ENCODE measurements at places on chromosomes 11 and 22.
A peak's percentile ranks its signal among the peaks of the same experiment; 100 is the strongest.

GRCh38 chr11:123072332-123072761 is 10.4 kb upstream of the HSPA8 start:
- no peak for DNase-seq

GRCh38 chr11:69309631-69310280 is 15.8 kb downstream of the MYEOV start:
- DNase-seq, result no peak

DNA sequence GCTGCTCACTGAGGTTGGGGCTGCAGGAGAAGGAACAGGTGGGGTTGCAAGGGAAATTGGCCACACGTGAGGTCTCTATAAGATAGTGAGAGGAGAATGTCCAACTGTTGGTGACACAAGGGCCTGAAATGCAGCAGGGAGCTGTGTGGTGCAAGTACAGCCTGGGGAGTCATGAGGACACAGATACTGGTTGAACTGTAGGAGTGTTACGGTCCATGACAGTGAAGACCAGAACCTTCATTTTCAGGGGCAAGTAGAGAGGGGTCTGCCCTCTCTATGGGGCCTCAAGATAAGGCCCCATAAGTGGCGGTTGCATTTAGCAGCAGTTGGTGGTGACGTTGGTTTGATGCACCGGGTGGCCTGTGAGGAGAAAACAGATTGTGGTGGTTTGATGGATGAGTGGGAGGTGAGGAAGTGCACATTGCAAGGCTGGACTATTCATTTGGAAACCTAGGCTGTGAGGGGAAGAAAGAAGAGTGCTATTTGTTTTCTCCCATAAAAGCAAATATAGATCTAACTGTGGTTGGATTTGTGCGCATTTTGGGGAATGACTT is 39.4 kb downstream of the MICAL2 start:
- DNase-seq, result peak; percentile 36

GRCh38 chr11:69157156-69157821 is 1.6 kb downstream of the SMIM38 start:
- peak; percentile 76 for DNase-seq

DNA sequence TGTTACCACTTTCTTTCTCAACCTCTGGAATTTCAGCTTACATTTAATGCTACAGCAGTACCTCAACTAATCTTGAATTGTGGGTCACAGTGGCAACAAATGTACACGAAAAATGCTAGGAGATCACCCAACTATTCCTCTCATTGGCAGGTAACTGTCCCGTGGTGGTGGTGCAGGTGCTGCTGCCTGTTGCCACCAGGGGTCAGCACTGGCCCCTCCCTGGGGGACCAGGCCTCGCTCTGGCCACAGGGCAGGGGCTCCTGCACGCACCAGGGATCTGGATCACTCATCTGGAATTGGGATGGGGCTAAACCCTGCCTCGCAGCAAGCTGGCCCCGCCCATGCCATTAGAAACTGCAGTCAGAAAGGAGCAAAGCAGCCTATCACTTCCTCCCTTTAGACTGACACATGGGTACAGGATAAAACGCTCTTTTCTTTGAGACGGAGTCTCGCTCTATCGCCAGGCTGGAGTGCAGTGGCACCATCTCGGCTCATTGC is 6.9 kb upstream of the POLDIP3 start:
- peak; percentile 32 for DNase-seq

DNA sequence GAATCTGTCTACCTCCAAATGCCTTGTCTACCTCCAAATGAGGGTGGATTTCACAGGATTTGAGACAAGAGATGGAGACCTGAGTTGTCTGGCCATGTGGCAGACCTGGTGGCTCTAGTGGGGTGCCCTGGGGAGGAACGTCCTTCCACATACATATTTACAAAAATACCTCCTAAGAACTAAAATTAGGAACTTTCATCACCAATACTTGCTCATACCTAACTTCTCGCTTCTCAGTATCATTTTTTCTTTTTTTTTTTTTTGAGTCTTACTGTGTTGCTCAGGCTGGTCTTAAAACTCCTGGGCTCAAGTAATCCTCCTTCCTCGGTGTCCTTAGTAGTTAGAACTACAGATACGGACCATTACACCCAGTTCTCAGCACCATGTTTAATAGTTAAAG is 117.9 kb downstream of the MED15 start:
- DNase-seq, result no peak

GRCh38 chr22:20106849-20107237 is 9.1 kb upstream of the RANBP1 start:
- DNase-seq, result no peak

DNA sequence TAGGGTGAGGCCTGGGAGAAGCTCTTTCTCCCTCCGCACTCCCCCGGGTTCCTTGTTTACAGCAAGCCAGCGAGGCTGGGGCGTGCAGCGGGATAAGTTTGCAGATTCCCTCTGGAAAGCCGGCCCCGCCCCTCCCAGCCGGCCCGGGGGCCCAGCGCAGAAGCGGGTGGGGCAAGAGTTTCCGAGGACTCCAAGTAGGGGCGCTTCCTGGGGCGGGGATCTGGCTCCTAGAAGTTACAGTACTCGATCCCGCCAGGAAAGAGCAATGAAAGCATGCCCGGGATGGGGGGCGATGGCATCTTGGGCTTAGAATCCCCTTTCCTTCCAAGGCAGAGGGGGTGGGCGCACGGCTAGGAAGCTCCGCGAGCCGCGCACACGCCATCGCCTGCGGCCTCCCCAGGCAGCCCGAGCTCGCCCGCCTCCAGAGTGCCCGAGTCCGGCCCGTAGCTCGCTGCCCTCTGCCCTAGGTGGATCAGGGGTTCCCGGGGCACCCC is 385 bp downstream of the TST start:
- DNase-seq, result peak; percentile 51

GRCh38 chr11:111540114-111540936 is at the start of gene LAYN:
Gene LAYN, plus strand, starts transcription at chr11:111540720. Its CDS starts 124 bp downstream, at chr11:111540844.
- DNase-seq, result no peak

DNA sequence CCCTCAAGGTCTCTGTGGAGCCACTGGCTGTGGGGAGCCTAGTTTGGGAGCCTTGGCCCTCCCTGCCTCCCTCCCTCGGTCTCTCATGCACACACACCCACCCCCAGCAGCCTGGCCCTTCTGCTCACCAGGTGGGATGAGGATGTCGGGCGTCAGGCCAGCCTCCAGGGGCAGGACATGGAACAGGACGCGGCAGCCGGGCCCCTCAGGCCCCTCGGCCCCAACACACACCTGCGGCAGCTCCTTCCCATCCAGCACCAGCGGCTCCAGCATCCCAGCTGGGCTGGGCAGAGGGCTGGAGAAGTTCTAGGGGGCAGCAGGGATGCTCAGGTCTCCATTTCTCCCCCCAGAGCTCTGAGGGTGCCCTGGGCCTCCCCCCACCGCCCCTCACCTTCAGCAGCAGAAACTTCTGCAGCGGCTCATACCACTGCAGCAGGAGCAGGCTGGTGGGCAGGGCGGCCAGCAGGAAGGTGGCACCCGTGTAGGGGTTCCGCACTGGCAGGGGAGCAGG is 11.2 kb downstream of the MAP4K2 start:
- DNase-seq, result no peak

DNA sequence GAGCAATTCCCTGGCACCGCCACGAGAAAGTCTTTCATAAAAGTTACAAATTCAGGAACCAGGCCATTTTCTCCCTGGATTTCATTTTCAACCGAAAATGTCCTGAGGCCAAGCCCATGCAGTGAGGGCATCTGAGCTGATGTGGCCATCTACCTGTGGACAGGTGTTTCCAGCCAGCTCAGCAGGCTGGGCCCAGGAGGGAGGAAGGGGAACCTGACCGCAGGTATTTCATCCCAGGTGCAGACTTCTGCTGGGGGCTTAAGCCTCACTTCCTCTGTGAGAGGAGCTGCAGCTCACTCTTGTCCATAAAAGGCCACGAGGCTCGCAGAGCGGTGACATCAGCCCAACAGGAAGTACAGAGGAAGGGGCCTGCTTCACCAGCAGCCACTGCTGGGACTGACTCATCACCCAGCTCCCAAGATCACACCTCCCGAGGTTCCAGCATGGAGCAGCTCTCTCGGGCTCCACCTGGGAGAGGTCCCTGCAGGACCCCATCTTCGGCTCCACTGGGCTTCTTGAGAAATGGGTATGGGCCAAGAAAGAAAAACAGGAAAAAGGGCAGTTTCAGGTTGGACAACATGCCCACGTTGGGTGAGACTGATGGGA is 56.4 kb downstream of the MYH9 start:
- DNase-seq, result no peak

- peak; percentile 40 for DNase-seq
Measured at GRCh38 chr11:34223021-34223813, 117.8 kb downstream of the NAT10 start.

DNA sequence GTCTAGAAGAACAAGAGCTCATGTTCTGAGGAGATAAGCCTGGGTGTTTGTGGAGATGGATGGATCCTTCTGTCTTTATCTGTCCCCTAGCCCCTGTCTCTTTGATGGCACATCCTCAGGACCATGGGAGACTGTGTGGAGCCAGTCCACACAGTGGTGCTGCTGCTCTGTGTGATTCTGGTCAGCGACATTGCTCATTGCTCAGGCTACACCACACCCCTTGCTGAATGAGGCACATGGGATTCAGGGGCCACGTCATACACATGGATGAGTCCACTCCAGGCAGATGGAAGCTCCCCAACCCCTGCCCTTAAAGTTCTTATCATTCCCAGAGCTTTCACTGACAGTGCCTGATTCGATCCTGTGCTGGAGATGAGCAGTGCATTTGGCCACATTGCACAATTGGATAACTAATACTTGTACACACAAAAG is 222.2 kb downstream of the NAV2 start:
- DNase-seq, result no peak

- no peak for DNase-seq
Measured at GRCh38 chr11:70510571-70510970, 112.2 kb downstream of the CTTN start.

DNA sequence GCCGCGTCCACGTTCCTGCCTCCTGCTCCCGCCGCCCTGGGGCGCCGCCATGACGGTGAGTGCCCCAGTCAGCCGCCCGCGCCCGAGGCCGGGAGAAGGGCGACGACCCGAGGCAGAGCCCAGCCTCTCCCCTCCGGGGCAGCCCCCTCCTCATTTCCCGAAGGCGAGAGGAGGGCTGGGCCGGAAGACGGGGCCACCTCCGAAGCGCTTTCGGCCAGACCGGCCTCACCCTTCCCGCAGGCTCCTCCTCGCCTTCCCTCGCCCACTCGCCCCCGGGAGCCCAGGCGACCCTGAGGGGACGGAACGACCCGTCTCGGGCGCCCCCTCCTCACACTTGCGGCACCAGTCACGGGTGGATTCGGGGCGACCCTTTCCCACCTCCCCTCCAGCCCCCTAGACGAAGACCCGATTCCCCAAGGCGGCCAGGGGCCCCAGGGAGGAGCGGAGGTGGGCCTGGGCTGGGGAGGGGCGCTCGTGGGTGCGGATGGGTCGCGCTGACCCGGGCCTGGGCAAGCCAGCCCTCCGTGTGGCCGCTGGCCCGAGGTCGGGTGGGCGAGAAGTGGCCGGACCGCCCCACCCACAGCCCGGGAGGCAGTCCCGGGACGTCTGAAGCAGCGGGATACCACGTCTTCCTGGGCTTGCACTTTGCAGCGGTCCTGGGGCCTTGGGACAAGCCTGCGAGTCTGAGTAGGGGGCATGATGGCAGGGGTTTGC is 49.7 kb downstream of the TRIOBP start:
- no peak for DNase-seq

DNA sequence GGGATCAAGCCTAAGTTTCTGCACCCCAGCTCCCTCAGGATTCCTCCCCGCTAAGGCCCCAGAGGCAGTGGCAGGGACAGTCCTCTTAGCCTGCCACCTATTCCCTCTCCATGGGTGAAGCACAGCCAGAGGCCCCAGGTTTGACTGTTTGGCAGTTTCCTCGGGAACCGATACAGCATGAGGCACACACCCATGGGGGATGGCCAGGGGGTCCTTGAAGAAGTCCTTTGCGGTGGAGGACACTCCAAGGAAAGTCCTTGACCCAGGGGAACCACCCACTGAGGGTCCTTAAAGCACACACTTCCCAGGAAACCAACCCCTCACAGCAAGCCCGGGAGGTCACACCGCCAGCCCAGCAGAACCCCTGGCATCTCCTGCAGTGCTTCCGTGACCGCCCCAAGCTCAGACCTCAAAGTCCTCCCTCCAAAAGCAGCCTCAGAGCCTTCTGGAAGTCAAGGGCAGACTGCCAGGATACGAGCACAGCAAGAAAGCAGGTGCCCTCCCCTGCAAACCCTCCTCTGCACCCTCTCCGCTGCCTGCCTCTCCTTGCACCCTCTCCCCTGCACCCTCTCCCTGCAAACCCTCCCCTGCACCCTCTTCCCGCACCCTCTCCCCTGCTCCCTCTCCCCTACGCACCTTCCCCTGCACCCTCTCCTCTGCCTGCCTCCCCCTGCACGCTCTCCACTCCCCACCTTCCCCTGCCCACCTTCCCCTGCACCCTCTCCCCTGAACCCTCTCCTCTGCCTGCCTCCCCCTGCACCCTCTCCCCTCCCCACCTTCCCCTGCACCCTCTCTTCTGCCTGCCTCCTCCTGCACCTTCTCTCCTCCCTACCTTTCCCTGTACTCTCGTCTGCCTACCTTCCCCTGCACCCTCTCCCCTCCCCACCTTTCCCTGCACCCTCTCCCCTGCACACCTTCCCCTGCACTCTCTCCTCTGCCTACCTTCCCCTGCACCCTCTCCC is 1.4 kb downstream of the SIGIRR start:
- no peak for DNase-seq

DNA sequence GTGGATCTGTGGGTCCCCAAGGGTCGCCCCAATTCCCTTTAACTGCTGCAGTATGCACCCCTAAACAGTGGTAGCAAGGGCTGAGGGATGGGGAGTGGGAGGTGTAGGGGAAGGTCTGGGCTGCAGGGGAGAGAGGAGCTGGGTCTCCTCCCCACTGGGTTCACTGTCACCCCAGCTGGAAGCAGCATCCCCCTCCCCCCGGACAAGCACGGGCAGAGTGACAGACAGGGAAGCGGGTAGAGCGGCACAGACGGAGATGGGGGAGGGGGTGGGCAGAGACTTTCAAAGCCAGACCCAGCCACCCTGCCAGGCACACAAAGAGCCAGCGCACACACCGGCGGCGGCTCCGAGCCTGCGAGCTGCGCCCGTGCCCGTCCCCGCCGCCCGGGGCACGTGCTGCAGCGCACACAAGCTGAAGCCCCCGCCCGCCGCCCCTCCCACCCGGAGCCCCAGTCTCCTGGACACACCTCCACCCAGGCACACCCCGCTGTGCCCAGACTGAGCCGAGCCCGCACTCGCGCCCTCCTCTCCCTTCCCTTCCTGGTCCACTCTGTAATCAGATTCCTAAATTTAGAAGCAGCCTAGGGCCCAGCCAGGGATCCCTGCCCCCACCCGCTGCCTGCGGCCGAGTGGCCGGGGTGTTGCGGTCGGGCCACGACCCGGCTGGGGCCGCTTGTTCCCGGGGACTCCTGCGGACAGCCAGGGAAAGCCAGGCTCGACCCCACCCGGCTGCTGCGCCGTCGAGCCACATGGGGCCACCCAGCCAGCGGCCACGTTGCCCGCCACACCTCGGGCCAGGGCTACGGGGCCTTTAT is 935 bp upstream of the RCOR2 start:
- DNase-seq, result peak; percentile 96

GRCh38 chr11:8258289-8258688 is 5.4 kb downstream of the LMO1 start:
- no peak for DNase-seq

- peak; percentile 77 for DNase-seq
Measured at GRCh38 chr22:45531441-45532234, 29.0 kb downstream of the FBLN1 start.

All from NCI-H1417 (cell line).